ENCODE measurements at places on chromosomes 11 and 22.

- no peak for DNase-seq
These were observed 24.7 kb downstream of the TNRC6B start for GRCh38 chr22:40202225-40202944.

GRCh38 chr11:65501186-65501471 is 2.3 kb downstream of the MALAT1 start:
- DNase-seq: no peak

DNA sequence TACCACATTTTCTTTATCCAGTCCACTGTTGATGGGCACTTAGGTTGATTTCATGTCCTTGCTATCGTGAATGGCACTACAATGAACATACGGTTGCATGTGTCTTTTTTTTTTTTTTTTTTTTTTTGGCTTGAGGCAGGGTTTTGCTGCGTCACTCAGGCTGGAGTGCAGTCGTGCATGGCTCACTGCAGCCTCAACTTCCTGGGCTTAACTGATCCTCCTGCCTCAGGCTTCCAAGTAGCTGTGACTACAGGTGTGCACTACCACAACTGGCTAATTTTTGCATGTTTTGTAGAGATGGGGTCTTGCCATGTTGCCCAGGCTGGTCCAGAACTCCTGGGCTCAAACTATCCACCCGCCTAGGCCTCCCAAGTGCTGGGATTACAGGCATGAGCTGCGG is 1.5 kb upstream of the CCDC90B start:
- DNase-seq: no peak

DNA sequence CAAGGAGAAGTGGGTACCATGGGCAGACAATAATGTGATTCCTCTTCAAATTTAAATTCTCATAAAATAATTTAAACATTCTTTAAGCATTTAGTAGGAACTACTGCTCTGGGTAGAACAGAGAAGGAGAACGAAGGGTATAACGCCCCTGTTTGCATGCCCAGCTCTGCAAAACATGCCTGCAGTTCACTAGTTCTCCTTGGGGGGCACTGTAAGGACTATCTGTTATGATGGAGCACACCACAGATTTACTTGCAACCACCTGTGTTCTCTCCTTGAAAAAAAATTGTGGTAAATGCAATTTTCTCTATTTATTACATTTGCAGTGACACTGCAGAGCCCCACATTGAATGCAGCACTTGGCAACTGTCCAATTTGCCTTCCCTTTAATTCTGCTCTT is 100.3 kb downstream of the GUCY1A2 start:
- no peak for DNase-seq

DNA sequence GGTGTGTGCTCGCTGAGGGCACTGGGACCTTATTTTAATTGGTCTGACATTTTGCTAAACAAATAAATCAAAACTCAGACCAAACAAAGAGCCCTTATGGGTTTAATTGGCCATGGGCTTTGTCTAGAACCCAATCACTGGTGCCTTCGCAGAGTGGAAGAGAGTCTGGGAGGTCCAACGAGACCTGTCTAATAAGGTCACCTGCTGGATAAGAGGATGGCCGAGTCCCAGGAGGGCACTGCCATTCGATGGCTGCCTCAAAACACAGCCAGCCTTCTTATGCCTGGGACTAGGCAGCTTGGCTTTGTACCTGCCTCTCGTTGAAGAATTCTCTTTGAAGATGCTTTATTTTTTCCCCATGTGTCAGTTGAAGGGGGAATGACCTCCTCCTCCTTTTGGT is 171.1 kb downstream of the CEP164 start:
- no peak for DNase-seq

GRCh38 chr11:125443767-125444311 is 52.2 kb downstream of the FEZ1 start:
- no peak for DNase-seq

DNA sequence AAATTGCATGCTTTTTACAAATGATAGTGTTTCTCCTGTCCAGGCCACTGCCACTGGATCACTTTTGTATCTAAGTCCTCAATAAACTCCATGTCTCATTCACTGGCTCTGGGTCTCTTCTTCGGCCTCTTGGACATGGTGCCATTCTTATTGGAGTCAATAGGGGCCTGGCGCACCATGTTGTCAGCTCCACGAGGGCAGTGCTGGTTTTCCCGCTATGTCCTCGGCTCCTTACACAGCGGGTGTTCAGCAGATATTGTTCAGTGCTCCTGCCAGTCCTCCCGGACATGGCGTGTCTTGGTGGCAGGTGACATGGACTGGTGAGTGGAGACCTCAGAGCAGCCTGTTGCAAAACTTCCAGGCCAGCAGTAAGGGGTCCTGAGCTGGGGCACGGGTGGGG is 3.6 kb upstream of the FAM118A start:
- no peak for DNase-seq

- DNase-seq: no peak
These were observed 51.7 kb upstream of the PRODH start for GRCh38 chr22:18987765-18988164.

DNA sequence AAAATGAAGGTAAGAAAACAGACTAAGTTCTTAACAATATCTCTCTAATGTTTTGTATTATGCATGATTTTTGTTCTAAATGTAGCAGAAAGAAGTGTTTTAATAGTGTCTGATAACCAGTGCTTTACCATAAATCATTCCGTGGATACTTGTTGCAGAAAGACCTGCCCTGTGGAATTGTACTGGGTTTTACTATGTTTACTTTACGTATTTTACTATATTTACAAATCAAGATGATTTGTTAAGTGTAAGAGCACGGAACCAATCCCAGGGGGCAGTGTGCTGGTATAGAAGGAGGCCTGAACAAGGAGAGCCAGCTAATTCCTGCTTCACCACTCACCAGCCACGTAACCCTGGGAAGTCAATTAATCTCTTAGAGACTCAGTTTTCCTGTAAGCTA is 1.4 kb downstream of the HTR3B start:
- DNase-seq: no peak

GRCh38 chr11:37804666-37805065 is 1206.6 kb upstream of the RAG2 start:
- no peak for DNase-seq

DNA sequence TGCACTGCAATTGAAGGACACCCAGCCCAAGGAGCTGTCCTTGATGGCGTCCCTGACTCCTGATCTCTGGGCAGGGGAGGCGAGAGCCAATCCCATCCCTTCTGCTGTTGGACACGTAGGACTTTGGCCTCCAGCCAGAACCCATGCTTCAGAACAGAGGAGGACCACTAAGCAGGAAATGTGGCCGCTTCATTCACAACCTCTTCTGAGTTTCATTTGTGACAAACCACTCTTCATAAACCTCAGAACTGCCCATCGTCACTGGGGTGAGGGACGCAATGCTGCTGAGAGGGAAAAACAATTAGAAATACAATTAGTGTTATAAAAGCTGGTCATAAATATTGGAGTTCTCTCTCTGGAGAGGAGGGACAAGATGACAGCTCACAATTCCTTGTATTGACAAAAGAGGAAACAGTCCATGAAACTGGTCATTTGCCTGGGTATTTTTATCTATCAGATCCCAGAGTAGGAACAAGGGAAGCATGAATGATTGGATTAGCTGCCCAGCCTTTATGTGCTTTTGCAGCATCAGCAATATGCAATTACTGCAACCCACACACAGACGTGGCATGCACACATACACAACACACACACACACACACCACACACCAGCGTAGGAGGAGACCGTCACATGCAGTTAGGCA is 216.5 kb upstream of the CADM1 start:
- DNase-seq: no peak

GRCh38 chr11:75273411-75274391 is 33.1 kb downstream of the TPBGL start:
- DNase-seq: peak; percentile 28

DNA sequence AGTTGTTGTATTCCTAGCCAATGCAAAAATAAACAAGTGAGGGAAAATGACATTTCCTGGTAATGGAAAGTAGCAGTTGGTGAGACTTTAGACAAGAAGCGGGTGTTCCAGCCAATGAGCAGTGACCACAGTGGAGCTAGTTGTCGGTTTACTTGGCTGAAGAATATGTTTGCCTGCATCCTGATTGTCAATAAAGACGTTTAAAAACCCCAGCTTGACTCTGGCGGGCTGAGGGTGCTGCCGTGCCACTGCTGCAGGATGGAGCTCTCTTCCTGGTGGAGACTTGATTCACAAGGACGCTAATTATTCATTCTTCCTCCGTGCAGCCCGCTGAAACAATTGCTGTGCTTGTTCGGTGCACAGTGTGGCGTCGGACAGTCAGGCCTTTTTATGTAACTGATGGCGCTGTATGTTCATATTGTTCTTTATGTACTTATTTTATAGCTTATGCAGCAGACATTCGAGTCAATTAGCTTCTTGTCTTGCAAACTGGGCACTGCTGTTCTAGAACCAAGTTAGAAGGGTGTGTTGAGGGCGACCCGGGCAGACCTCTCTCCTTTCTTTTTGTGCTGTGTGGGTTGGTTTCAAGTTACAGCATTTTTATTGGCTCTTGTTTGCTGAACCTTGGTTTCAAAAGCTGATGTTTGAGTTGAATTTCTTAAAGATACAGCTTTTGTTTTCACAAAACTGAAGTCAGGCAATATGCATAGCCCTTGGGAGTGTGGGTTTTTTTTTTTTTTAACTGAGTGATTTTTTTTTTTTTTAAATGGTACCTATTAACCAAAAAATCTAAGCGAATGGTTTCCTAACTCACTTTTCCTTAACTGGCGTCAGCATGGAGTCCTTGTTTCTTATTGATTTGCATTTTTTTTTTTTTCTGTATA is 153.9 kb downstream of the TEAD1 start:
- DNase-seq: no peak

DNA sequence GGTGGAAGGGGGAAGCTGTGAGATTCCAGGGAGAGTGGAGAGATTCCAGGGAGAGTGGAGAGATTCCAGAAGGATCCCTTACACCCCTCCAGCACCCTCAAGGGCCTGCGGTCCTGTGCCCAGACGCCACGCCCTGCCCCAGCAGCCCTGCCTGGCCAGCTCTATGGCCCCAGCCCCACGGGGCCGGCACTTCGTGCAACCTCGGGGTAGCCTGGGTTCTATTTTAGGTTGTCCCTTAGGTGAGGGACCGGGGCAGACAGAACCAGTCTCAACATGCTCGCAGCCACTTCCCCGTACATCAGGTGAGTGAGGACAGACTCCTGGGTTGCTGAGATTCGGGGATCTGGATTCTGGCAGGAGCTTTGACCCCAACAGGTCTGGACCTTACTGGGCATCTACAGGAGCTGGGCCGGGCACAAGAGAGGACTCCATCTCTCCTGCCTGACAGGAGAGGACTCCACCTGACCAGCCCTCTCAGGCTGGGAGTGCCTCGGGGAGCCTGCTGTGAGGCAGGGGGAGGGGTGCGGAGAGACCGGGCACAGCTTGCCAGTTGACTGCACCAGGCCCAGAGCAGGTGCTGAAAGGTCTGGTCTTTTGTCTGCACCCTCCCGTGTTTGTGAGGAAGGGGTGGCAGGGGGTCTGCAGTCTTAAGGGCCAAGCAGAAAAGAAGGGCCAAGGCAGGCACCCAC is 8.5 kb upstream of the ADORA2A start:
- DNase-seq: no peak

DNA sequence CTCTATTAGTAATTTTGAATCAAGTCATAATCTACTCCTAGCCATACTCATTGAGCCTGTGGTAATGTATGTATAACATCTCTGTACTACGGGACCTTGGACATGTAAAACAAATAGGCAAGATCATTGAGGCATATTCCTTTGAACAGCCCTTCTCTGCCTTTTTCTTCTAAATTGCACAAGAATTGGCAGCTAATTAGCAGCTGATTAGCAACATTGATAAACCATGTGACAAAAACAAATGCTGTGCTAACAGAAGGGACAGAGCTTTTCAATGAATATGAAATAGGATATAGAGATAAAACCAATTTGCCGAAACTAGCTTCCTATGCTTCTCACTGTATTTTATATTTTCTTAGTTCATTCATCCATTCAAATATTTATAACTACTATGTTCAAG is 1474.2 kb downstream of the FAM181B start:
- DNase-seq: no peak

GRCh38 chr11:129700701-129701100 is 114.9 kb upstream of the TMEM45B start:
- no peak for DNase-seq

DNA sequence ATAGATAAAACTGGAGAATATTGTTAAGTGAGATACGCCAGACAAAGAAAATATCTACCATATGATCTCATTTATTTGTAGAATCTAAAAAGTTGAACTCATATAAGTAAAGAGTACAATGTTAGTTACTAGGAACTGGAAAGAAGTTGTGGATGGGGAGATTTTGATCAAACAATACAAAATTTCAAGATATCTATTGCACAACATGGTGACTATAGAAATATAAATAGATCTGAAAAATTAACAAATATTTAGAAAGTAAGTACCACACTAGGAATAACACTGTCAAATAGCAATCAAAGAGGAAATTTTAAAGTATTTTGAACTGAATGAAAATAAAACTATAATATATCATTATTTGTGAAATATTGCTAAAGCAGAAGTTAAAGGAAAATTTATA is 437.2 kb downstream of the AASDHPPT start:
- no peak for DNase-seq

GRCh38 chr22:36933629-36934417 is 20.4 kb downstream of the CSF2RB start:
- DNase-seq: no peak

DNA sequence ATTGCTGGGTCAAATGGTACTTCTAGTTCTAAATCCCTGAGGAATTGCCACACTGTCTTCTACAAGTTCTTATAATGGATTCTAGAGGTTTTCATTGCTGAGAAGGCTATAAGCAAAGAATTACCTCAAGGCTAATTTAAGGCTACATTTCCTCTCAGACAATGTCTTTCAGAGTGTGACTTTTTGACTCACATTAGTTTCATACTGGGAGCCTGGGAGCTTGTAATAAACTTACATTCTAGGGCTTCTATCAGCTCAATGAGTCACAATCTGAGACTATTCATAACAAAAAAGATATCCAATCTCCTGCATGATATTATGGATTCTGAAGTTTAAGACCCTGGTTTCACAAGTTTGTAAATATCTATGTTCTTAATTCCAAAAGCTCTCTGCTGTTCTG is 408.7 kb downstream of the LRRC4C start:
- DNase-seq: no peak

DNA sequence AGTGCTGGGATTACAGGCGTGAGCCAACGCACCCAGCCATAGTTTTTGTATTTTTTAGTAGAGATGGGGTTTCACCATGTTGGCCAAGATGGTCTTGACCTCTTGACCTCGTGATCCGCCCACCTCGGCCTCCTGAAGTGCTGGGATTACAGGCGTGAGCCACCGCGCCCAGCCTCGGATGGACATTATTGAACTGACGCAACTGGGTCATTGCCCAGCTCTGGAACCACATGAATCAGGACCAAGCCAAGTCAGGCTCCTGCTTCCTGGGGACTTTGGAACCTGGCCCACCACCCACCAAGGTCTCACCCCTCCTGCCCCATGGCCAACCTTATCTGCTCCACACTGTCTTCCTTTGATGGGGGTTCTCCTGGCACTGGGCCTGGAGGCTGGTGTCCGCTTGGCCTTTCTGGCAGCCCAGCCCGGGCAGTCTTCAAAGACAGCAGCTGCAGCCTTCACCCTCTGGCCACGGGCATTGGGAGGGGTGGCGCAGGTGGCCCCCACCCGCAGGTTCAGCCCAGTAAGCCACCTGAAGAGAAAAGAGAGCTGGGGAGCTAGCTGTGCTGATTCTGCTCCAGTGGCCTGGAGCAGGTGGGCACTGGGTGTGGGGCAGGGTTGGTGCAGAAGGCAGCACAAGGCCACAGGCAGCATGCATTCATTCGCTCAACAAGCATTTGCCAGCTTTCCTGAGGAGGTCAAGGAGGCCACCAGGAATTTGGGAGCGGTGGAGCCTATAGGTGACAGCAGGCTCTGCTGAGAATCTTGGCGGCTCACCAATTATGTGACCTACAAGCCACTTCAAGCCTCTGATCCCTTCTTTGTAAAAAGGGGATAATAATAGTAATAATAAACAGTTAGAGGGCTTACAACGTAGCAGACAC is 5.7 kb downstream of the CHADL start:
- DNase-seq: no peak

- no peak for DNase-seq
These were observed 413 bp downstream of the CBX7 start for GRCh38 chr22:39152024-39152510.
